Skeletal muscle cell (primary cell): ENCODE measurements at places on chromosomes 12 and 14.

GRCh38 chr14:34177466-34177865, 226.6 kb upstream of the EGLN3 start:
- DNase-seq, result no peak

GRCh38 chr14:72443256-72443655, 450.6 kb downstream of the DPF3 start:
- DNase-seq, result no peak

GRCh38 chr12:122860854-122861586, 25.8 kb downstream of the HIP1R start:
- no peak for DNase-seq

GRCh38 chr14:23034498-23035302, at the start of gene PSMB5:
TSS of gene PSMB5 (minus strand) at chr14:23034900. CDS start at chr14:23034881, 19 bp downstream.
- DNase-seq, result peak; percentile 87

- DNase-seq, result peak; percentile 56
Measured at GRCh38 chr14:99879401-99880295, 86.4 kb downstream of the EML1 start.

GRCh38 chr12:104687823-104688573, 231.2 kb downstream of the CHST11 start:
- no peak for DNase-seq

- no peak for DNase-seq
Measured at GRCh38 chr12:114846771-114847170, 162.8 kb upstream of the TBX3 start.

GRCh38 chr14:21320913-21321312, 41.0 kb downstream of the RPGRIP1 start:
- no peak for DNase-seq

DNA sequence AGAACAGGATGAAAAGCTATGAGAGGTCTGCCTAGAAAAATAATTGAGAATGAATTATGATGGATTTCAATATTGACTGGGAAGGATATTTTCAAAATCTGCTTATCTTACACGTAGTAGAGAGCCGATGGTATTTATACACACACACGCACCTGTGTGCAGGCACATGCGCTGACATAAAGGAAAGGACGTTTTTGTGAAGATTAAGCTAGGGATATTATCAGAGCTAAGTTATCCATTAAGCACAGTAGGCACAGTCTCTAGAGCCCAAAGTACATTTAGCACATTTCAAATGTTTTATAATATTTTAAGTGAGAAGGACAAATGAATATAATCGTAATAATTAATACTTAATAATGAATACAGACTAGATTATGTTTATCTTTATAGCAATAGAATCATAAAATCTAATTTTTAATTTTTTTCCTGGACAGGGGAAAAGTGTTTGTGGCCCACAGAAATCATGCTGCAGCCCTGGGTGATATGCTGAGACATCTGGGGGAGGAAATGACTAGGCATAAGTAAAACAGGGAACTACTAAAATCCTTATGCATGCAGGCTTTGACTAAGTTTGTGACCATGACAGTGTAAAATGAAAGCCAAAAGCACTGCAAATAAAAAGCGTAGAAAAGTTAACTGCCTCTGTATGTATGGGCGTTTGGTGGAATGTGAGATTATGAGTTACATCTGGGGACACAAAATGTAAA, 146.1 kb downstream of the KITLG start:
- no peak for DNase-seq

GRCh38 chr12:21939435-21939834, 1.8 kb downstream of the ABCC9 start:
- DNase-seq, result no peak

- DNase-seq, result no peak
Measured at GRCh38 chr14:32413967-32414640, 85.0 kb downstream of the AKAP6 start.
